Activated naive CD8-positive, alpha-beta T cell treated with anti-CD3 and anti-CD28 coated beads, Interleukin-2, amount 10 ng/mL, durations not matched to agents 7 days and 5 days (primary cell): ENCODE measurements at places on chromosomes 16 and 17. TPM values are rescaled to one million over a fixed set of nuclear protein-coding genes. Genes with fewer than 3 reads are reported as not detected.
A peak's percentile ranks its signal among the peaks of the same experiment; 100 is the strongest.

GRCh38 chr16:35344012-35344762 is 1884.8 kb downstream of the TP53TG3F start:
- DNase-seq, result no peak
- H3K4me3 ChIP-seq, result no peak overlapping the region
- no peaks in the 10 kb centered on the region for H3K36me3 ChIP-seq
- H3K4me1 ChIP-seq, result no peaks in the 10 kb centered on the region
- no peaks in the 10 kb centered on the region for H3K27me3 ChIP-seq

- DNase-seq, result no peak
- H3K36me3 ChIP-seq, result no peaks in the 10 kb centered on the region
- H3K27ac ChIP-seq, result no peak overlapping the region
- H3K27me3 ChIP-seq, result no peaks in the 10 kb centered on the region
Observed at GRCh38 chr17:71486261-71486660, 634.6 kb upstream of the SOX9 start.

GRCh38 chr17:38906460-38907228 is 18.8 kb upstream of the LASP1NB start:
- H3K4me1 ChIP-seq, result peaks cover 19% of the 10 kb centered on the region
- peak overlapping the region; percentile 34 for H3K27ac ChIP-seq
- H3K36me3 ChIP-seq, result peaks cover 28% of the 10 kb centered on the region

- H3K27ac ChIP-seq, result peak overlapping the region; percentile 98
- peak overlapping the region; percentile 98 for H3K4me3 ChIP-seq
- H3K36me3 ChIP-seq, result peaks cover 5% of the 10 kb centered on the region
- H3K4me1 ChIP-seq, result peaks cover 20% of the 10 kb centered on the region
- no peaks in the 10 kb centered on the region for H3K27me3 ChIP-seq
- DNase-seq, result no peak
Observed at GRCh38 chr17:30477774-30478115, 537 bp downstream of the GOSR1 start.

DNA sequence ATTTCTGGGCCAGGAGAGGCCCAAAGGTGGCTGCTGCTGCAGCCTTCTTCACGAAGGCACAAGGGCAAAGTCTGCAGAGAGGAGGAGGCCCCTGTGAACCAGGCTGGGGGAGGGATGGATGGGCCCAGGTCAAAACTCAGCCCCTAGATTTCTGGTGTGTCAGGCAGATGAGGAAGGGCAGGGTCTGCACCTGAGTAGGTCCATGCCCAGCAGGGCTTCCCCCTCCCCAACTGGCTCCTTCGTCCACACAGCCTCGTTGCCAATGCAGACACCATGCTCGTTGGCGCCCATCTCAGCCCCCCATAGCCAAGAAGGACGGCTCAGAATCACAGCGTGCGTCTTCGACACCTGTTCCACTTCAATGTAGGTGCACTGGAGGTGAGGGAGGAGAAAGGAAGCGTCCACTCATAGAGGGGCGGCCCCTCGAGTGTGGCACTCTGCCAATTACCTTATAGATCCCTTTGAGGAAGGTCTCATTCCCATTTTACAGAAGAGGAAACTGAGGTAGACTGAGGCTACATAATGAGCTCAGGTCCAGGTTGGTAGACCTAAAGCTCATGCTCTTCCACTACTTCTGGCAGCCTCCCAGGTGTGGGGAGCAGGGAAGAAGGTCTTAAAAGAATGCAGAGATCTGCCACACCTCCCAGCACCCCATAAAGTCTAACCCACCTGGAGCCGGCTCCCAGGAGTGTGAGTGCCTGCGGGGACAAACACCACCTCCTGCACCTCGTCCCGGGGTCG is 902 bp downstream of the SCRN2 start:
- peaks cover 2% of the 10 kb centered on the region for H3K36me3 ChIP-seq
- peaks cover 3% of the 10 kb centered on the region for H3K27me3 ChIP-seq
- DNase-seq, result no peak
- H3K4me1 ChIP-seq, result peaks cover 33% of the 10 kb centered on the region

DNA sequence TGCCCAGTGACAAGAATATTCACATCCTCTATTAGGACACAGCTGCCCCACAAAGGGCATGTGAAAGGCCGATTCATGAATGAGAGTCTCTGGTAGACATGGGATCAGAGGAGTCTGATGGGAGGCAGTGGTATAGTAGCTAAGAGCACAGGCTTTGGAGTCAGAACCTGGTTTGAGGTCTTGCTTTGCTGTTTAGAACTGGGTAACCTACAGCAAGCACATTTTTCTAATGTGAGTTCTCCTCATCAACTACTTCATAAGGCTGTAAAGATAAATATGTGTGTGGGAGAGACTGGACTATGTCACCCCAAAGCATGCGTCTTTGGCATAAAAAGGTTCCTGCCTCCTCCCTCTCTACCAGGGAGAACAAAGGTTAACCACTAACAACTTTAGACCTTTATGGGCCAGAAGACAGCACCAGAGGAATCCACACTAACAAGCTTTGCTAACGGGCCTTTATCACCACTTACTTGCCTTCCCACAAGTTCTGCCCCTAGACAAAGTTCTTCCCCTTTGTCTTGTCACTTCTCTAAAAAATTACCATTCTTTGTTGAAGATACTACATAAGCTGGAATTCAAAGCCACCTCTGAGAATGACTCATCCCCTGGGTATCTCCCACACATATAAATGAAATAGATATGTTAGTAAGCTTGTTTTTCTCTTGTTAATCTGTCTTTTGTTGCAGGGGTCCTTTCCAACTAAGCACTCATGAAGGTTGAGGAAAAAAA is 21.1 kb downstream of the CDR2 start:
- H3K4me1 ChIP-seq, result peaks cover 39% of the 10 kb centered on the region
- no peak overlapping the region for H3K4me3 ChIP-seq
- no peak for DNase-seq
- peaks cover 36% of the 10 kb centered on the region for H3K36me3 ChIP-seq
- no peaks in the 10 kb centered on the region for H3K27me3 ChIP-seq

- H3K4me1 ChIP-seq, result peaks cover 22% of the 10 kb centered on the region
- H3K27me3 ChIP-seq, result no peaks in the 10 kb centered on the region
- DNase-seq, result no peak
- no peak overlapping the region for H3K27ac ChIP-seq
- H3K36me3 ChIP-seq, result peaks cover 11% of the 10 kb centered on the region
Observed at GRCh38 chr16:58119509-58119845, 9.7 kb downstream of the CFAP20 start.

- no peak for DNase-seq
- no peak overlapping the region for H3K4me3 ChIP-seq
- peaks cover 15% of the 10 kb centered on the region for H3K27me3 ChIP-seq
- no peak overlapping the region for H3K27ac ChIP-seq
- no peaks in the 10 kb centered on the region for H3K4me1 ChIP-seq
- H3K36me3 ChIP-seq, result no peaks in the 10 kb centered on the region
Observed at GRCh38 chr16:21060027-21060510, 90.6 kb downstream of the DNAH3 start.

DNA sequence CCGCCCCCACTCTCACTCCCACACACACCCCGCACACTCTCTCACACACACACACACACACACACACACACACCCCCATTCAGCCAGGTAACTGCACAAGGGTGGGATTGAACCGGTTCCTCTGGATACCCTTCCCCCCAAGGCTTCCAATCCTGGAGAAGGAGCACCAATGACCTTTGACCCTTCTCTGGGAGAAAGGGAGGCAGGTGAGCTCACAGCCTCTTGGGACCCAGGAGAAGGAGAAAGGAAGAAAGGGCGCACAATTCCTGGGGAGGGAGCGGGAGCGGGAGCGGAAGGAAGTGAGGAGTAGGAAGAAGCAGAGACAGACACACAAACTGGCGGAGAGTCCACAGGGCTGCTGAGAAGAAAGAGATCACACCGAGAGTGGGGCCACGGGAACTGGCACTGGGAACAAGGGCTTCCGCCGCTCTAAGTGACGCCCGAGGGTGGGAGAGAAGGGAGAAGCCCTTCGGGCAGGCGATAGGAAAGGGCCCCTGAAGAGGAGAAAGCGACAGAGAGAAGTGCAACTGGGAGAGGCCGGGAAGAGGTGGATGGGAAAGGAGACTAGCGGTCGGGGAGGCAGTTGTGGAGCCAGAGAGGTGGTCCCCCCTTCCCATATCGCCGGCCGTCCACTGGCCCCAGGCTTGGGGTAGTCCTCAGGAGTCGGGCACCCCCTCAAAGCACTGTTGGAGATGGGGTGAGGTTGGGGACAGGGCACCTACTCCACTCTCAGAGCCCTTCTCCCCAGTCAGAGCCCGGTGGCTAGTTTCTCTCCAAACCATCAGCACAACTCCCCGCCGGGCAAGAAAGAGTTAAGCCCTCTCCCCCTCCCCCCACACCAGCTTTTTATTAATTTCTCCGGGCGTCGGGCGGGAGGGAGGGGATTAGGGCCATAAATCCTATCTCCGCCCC is 1.3 kb downstream of the SAMD14 start:
- peak overlapping the region; percentile 60 for H3K4me3 ChIP-seq
- DNase-seq, result no peak
- H3K27ac ChIP-seq, result peak overlapping the region; percentile 72
- H3K36me3 ChIP-seq, result peaks cover 1% of the 10 kb centered on the region

PIRT gene
- not detected for total RNA-seq

PRR29 gene
- 1.4 TPM for total RNA-seq

GPR179 gene
- 0.06 TPM for total RNA-seq
